ENCODE measurements at places on chromosomes 1 and 21.

GRCh38 chr1:3996846-3997705 lies 97.0 kb upstream of the C1orf174 start:
- DNase-seq: no peak

- no peak for DNase-seq
Measured at GRCh38 chr1:89277725-89278124, 5.1 kb upstream of the GBP5 start.

DNA sequence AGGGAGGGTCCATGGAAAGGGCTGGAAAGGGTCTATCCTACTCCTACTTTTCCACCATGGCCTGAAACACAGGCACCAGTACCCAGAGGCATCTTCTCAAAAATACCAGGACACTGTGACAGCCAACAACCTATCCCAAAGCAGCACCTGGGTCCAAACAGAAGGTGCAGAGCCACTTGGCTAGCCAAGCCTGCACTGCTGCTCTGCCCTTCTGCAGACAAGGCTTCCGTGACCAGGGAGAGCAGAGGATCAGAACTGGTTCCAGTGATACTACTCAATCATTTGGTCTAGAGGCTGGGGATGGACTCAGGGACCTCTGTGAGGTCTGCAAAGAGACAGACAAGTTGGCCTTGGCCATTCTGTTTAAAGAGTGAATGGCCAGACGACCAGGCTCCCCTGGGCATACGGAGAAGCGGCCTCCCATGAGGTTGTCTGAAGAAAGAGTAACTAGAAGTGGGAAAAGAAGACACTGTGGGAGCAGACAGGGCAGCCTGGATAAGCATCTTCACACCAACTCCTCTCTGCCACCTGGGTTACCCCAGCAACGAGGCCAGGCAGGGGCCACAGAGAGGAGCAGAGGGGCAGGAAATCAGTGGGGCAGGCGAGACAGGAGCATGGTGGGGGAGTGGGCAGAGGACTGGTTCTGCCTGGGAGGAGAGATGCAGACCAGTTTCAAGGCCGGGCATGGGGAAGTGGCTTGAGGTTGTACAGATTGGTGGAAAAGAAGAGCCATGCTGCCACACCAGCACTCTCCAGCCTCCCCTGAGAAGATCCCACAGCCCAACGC lies 5.7 kb downstream of the KCNN3 start:
- no peak for DNase-seq

DNA sequence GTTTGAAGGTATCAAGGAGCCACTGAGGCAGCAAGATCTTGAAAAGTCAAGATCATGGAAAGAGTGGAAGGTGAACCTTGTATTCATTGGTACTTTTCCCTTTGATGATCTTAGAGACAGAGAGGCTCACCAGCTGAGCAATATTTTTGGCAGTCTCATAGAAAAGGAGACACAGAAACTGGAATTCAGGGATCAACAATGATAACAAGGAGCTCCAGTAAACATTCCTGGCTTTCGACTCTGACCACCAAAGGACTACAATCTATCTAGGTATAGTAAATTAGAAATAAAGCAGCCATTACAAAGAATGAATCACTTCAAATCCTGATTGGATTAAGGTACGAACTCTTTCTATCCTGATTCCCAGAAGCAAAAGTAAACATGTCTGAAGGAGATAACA lies 615.4 kb downstream of the KIF26B start:
- no peak for DNase-seq

GRCh38 chr1:16354619-16355018 lies 2.3 kb upstream of the FBXO42 start:
- no peak for DNase-seq
